Activated naive CD4-positive, alpha-beta T cell treated with Interleukin-2 at 50 U/mL for 16 hours (primary cell): ENCODE measurements at places on chromosomes 2 and 18.
A peak's percentile ranks its signal among the peaks of the same experiment; 100 is the strongest.

DNA sequence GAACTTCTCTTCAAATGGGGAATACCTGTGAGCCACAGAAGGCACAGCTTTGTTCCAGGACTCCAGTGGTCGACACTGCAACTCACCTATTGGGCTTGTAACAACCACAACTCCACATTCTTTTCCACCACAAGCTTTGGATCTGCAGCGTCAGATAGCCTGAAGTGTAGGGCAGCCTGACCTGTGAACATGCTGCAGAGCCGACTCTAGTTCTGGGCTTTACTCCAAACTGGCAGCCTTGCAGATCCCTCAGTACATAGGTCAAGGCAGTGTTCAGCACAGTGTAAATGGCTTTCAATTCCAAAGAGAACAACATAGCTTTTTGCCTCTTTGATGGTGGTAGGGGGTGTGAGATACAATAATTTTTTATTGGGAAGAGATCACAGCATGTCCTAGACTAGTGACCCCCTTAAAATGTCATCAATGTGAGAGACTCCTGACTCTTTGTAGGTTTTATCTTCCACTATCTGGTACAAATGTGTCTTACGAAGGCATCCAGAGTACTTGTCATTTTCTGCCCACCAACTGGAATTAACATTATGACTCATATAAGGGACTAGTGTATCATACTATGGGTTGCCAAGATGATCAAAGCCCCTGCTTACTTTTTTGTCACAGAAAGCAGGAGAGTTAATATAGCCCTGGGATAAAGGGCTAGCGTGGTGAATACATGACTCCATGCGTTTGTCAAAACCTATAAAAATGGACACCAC is 149.8 kb downstream of the COPS8 start:
- no peak for DNase-seq

- DNase-seq, result no peak
Observed at GRCh38 chr2:177391822-177392372, 676 bp upstream of the AGPS start.

- no peak for DNase-seq
Observed at GRCh38 chr18:57430079-57431001, 4.8 kb upstream of the ONECUT2 start.

DNA sequence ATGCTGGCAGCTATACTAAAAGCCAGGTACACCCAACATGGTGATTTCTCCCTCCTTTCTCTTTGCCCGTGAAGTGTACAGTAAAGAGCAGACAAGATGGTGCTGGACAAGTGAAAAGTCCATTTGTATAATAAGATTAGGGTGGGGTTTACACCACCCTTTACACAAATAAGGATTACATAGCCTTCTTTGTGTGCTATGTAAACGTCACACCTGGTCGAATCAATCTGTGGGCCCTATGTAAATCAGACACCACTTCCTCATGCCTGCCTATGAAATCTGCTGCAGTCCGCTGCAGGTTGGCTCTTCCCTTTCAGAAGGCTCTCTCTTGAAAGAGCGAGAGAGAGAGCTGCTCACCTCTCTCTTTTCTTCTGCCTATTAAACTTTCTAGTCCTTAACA is 1054.3 kb upstream of the SLC39A10 start:
- DNase-seq, result no peak

GRCh38 chr2:3309496-3310355 is 67.9 kb downstream of the EIPR1 start:
- DNase-seq, result no peak

DNA sequence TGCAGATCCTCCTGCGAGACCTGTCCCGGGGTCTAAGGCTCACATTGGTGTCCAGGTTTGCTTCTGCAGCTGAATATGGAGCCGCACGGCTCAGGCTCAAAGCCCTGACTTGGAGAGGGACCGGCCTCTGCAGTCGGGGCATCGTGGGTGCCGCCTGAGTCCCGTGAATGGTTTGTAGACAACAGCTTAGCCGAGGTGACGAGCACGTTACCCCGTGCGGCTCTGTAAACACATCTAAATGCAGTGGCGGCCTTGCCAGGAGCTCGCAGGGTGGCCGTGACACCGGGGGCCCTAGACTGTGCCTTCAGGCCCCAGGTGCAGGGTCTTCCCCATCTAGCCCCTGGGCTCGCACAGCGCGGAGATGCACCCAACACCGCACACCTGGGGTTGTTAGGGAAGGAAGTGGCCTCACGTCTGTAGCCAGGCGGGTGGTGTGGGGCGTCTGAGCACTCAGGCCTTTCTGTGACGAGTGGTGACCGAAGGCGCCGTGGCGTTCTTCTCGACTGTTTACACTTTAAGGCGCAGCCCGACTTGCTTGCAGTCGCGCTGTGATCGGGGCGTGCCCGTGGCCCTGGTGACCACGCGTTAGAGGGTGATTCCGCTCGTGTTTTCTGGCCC is 91.6 kb downstream of the NFATC1 start:
- no peak for DNase-seq

- no peak for DNase-seq
Observed at GRCh38 chr2:159150280-159150746, 136.2 kb downstream of the WDSUB1 start.

GRCh38 chr2:61018798-61019197 is 743 bp upstream of the PUS10 start:
- no peak for DNase-seq

GRCh38 chr2:219689676-219690628 is 62.5 kb downstream of the SLC4A3 start:
- DNase-seq, result peak; percentile 19

DNA sequence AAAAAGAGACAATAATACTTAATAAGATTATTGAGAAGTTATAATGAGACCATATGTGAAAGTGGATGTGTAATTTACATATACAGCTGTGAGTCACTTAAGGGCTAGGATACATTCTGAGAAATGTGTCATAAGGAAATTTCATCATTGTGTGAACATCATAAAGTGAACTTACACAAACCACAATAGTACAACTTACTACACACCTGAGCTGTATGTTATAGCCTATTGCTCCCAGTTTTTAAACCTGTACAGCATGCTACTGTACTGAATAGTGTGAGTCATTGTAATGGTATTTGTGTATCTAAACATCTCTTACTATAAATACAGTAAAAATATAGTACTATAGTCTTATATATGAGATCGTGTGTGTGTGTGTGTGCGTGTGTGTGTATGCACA is 1420.3 kb upstream of the PIK3C3 start:
- DNase-seq, result no peak

DNA sequence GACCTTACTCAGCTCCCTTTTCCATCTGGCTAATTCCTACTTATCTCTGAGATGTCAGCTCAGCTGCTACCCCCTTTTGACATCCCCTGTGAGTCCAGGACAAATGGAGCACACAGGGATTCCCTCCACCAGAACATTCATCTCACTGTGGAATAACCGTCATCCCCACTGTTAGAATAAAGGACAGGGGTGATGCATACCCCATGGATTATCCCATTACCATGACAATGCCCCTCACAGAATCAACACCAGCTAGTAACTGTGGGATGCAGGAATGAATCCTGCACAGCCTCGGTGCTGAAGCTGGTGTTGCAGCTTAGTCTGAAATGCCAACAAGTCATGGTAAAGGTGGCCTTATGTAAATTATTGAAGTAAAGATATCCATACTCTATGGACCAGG is 624.8 kb upstream of the RAB6C start:
- no peak for DNase-seq

- DNase-seq, result no peak
Observed at GRCh38 chr2:8149985-8150539, 531.8 kb upstream of the ID2 start.

GRCh38 chr2:201496785-201497184 is 45.2 kb downstream of the STRADB start:
- DNase-seq, result no peak

GRCh38 chr18:22847392-22847791 is 85.7 kb upstream of the RBBP8 start:
- DNase-seq, result no peak

GRCh38 chr2:205461678-205462665 is 220.3 kb upstream of the NRP2 start:
- DNase-seq, result no peak

- no peak for DNase-seq
Observed at GRCh38 chr2:161039071-161039470, 121.2 kb upstream of the TANK start.

DNA sequence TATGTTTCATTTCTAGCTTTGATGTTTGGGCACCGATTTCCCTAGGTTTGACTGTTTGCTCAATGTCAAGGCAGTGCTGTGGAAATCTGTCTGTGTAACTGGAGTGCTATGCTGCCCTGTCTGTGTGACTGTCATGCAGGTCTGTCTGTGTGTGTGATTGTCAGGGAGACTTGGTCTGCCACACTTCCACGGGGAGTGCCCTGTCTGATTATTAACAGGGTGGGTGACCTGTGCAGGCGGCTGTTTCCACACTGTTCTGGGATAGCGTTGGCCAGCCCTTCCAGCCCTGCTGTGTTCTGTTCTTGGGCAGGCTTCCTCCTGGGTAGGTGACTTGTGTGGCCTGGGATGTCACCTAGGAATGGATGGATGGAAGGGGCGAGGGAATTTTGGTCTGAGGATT is 85.3 kb downstream of the FHOD3 start:
- DNase-seq, result no peak

DNA sequence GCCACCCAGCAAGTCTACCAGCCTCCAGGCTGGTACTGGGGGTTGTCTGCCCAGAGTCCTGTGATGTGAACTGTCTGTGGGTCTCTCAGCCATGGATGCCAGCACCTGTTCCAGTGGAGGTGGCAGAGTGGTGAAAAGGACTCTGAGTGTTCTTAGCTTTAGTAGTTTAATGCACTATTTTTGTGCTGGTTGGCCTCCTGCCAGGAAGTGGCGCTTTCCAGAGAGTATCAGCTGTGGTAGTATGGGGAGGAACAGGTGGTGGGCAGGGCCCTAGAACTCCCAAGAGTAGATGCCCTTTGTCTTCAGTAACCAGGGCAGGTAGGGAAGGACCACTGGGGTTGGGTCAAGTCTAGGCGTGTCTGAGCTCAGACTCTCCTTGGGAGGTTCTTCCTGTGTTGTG is 356.7 kb downstream of the STK39 start:
- DNase-seq, result no peak

DNA sequence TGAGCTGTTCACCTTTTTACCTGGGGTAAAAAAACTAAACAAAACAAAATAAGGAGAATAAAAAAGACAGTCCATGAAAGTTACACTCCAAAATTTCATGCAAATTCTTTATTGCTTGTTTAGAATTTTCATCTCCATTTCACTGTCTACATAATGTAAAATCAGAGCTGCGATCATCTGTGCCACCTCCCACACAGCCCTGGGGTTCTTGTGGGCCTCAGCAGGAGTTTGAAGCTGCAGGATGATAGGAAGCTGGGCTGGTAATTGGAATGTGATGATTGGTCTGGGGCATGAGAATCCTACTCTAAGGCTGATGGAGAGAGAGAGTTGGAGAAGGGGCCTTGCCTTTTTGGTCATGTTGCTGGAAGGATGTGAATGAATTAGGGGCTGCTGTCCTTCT is 4.2 kb upstream of the LHCGR start:
- DNase-seq, result no peak

DNA sequence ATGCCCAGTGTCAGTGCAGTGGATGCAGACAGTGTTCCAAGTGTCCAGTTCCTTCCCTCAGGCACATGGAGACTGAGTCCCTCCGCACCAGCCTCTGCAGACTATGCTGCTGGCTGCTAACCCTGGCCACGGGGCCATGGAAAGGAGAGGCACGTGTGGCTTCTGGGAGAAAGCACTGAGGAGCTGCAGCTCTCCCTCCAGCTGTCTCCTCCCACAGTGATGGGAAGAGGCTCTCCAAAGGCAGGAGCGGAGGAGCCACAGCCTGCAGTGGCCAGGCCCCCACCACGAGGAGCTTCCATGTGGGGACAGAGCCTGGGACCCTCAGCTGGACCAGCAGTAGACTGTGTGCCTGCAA is 141.1 kb downstream of the NDUFA10 start:
- no peak for DNase-seq

- DNase-seq, result no peak
Observed at GRCh38 chr2:206163251-206163880, 3.7 kb downstream of the EEF1B2 start.

- DNase-seq, result no peak
Observed at GRCh38 chr2:234091432-234091879, 41.0 kb downstream of the SPP2 start.

DNA sequence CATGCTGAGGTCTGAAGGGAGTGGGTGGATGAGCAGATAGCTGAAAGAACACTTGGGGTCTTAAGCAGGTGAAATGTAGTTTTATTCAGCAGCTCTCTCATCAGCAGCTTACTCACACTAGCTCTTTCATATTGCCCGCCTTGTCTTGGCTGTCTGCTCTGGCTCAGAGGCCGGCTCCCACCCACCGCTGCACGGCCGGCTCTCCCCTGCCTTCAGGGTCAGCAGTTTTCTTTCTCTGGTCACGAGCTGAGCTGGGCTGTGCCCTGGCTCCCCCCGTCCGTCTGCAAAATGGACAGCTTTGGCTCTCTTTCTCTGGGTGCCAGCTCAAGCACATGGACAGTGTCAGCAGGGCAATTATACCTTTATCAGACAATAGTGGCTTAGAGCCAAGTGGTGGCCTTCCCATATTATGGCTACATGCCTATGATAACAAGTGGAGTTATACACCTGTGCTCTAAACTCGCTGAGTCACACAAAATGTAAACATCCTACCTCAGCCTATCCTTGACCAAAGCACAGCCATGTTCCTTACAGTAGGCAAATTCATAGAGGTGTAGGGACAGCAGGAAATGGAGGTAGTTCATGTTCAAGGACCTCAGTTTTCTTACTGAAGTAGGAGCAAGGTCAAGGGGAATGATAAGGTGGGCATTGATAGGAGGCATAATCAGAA is 224.8 kb downstream of the SOCS6 start:
- no peak for DNase-seq

GRCh38 chr18:57961876-57962505 is 82.0 kb upstream of the NEDD4L start:
- no peak for DNase-seq

DNA sequence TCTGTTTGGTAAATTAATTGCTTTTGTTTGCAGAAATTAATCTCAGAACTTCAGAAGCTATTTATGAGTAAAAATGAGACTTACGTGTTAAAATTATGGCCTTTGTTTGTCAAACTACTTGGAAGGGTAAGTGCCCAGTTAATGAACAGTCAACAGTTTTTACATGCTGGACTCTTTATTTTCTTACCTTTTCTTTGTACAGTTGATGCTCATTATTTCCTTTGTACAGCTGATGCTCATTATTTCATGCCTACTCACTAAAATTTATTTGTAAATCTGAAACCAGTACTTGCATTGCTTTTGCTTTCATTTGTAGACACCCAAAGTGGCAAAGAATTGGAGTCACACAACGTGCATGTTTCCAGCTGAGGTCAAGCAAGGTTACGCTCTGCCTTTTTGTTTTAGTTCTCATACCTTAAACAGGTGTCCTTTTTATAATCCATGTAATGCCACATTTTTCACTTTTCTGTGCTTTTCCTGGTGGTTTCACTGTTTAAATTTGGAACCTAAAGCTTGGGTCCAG is 13.3 kb downstream of the RIF1 start:
- DNase-seq, result no peak

- no peak for DNase-seq
Observed at GRCh38 chr2:213451542-213452239, 167.4 kb downstream of the SPAG16 start.

DNA sequence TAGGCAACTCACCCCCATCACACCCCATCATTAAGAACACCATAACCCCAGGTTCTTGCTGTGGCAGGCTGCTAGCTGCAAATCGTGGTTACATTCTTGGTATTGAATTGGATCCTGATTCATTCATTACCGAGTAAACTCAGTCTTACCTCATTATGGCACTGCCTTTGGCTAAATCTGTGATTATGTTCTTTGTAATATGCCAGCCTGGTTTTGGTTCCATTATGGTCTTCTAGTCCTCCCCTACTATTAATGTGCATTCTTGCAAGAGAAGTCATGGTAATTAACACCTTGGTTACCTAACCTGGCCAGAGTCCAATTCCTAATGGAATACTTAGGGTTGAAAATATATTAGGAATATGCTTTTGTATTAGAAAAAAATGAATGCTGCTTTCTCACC is 258.9 kb upstream of the APCDD1 start:
- DNase-seq, result no peak
